ENCODE measurements at places on chromosomes 7 and 10.

GRCh38 chr10:6977398-6978186, 397.5 kb upstream of the PRKCQ start:
- H3K4me3 ChIP-seq = no peak overlapping the region
- no peaks in the 10 kb centered on the region for H3K27me3 ChIP-seq
- no peak overlapping the region for H3K27ac ChIP-seq
- DNase-seq = no peak
- no peaks in the 10 kb centered on the region for H3K4me1 ChIP-seq

DNA sequence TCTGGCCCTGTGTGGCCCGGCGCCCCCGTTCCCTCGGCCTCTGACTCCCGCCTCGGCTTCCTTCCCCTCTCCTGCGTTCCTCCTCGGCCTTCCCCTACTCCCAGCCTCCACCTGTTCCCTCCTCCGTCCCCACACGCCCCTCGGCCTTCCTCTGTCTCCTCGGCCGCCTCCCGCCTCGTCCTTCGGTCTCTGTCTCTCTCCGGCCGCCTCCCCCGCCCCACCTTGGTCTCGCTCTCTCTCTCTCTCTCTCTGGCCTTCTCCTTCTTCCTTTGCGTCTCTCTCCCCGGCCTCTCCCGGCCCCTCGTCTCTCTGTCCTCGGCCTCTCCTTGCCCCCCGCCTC, 588 bp downstream of the GET4 start:
- peaks cover 30% of the 10 kb centered on the region for H3K36me3 ChIP-seq
- H3K27ac ChIP-seq = peak overlapping the region; percentile 93
- H3K4me1 ChIP-seq = peaks cover 74% of the 10 kb centered on the region
- H3K27me3 ChIP-seq = no peaks in the 10 kb centered on the region
- no peak for DNase-seq

- DNase-seq = no peak
- no peaks in the 10 kb centered on the region for H3K36me3 ChIP-seq
- no peak overlapping the region for H3K27ac ChIP-seq
- no peaks in the 10 kb centered on the region for H3K4me1 ChIP-seq
These were observed 301.6 kb downstream of the SNX13 start for GRCh38 chr7:17638727-17639126.

DNA sequence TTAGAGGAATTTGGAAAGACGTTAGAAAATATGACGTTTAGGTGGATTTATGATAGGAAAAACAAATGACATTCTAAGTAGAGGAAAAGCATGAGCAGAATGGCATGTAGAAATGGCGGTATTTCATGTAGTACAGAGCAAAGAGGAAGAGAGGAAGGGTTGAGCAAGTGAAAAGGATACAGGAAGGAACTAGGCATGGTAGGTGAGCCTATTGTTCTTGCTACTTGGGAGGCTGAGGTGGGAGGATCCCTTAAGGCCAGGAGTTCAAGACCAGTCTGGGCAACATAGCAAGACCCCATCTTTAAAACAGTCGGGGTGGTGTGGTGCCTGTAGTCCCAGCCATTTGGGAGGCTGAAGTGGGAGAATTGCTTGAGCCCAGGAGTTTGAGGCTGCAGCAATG, 1.2 kb downstream of the GTPBP10 start:
- H3K4me3 ChIP-seq = peak overlapping the region; percentile 88
- H3K4me1 ChIP-seq = peaks cover 9% of the 10 kb centered on the region
- H3K27me3 ChIP-seq = no peaks in the 10 kb centered on the region
- no peak overlapping the region for H3K27ac ChIP-seq
- DNase-seq = no peak
- H3K36me3 ChIP-seq = no peaks in the 10 kb centered on the region

- H3K36me3 ChIP-seq = no peaks in the 10 kb centered on the region
- H3K4me3 ChIP-seq = no peak overlapping the region
- no peak for DNase-seq
- no peaks in the 10 kb centered on the region for H3K27me3 ChIP-seq
These were observed 108.0 kb downstream of the SND1 start for GRCh38 chr7:127759945-127760421.

GRCh38 chr7:9603291-9603690, 1169.9 kb downstream of the NXPH1 start:
- H3K36me3 ChIP-seq = no peaks in the 10 kb centered on the region
- H3K4me3 ChIP-seq = no peak overlapping the region
- no peaks in the 10 kb centered on the region for H3K4me1 ChIP-seq
- no peaks in the 10 kb centered on the region for H3K27me3 ChIP-seq
- no peak for DNase-seq
- H3K27ac ChIP-seq = no peak overlapping the region

DNA sequence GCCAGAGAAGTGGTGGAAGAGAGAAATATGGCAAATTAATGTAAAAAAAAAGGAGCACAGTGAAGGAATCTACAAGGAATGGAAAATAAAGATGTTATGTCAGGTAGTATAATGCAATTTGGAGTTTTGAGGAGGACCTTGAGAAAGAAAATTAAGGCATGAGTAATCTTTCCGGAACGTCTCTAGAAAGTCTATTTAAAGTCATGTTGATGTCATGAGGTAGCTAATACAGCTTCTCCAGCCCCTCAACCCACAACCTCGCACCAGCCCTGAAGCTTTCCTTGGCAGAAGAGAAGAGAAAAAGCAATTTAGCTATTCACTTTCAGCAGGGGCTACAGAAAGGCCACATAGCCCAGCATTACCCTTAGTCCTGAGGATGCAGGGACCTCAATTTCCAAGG, 22.5 kb downstream of the TRDMT1 start:
- no peaks in the 10 kb centered on the region for H3K36me3 ChIP-seq
- no peak overlapping the region for H3K4me3 ChIP-seq
- no peaks in the 10 kb centered on the region for H3K4me1 ChIP-seq
- no peak for DNase-seq
- H3K27ac ChIP-seq = no peak overlapping the region

GRCh38 chr10:84348447-84348846, 20.1 kb downstream of the CCSER2 start:
- H3K27ac ChIP-seq = no peak overlapping the region
- H3K4me1 ChIP-seq = no peaks in the 10 kb centered on the region
- H3K27me3 ChIP-seq = no peaks in the 10 kb centered on the region
- no peak for DNase-seq
- H3K4me3 ChIP-seq = no peak overlapping the region
- no peaks in the 10 kb centered on the region for H3K36me3 ChIP-seq

GRCh38 chr10:4283846-4284610, 499.0 kb upstream of the KLF6 start:
- H3K27ac ChIP-seq = peak overlapping the region; percentile 44
- no peak for DNase-seq
- no peaks in the 10 kb centered on the region for H3K27me3 ChIP-seq
- no peaks in the 10 kb centered on the region for H3K36me3 ChIP-seq

- H3K27ac ChIP-seq = no peak overlapping the region
- H3K36me3 ChIP-seq = no peaks in the 10 kb centered on the region
- H3K27me3 ChIP-seq = no peaks in the 10 kb centered on the region
- H3K4me1 ChIP-seq = no peaks in the 10 kb centered on the region
- no peak for DNase-seq
These were observed 17.0 kb downstream of the CDK14 start for GRCh38 chr7:90613088-90613498.

- H3K36me3 ChIP-seq = no peaks in the 10 kb centered on the region
- H3K4me1 ChIP-seq = no peaks in the 10 kb centered on the region
- no peak overlapping the region for H3K4me3 ChIP-seq
These were observed 66.5 kb downstream of the VPS50 start for GRCh38 chr7:93298671-93299070.

DNA sequence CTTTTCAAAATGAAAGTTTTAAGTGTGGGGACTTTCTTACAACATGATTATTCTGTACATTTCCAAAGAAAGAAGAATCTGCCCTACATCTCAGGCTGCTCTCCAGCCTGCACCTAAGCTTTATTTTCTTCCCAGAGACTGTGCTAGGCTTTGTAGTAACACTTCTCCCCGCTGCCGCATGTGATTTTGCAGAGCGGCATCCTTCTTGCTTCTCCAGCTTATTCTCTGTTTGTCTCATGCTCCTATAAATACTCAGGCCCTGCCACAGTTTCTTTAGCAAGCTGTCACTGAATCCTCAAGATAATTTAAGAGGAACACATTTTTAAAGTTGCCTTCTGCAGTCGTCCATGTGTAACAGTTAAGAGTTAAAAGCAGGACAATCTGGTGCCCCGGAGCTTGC, 53.5 kb downstream of the INSYN2A start:
- no peaks in the 10 kb centered on the region for H3K36me3 ChIP-seq
- no peak for DNase-seq
- H3K27me3 ChIP-seq = no peaks in the 10 kb centered on the region

DNA sequence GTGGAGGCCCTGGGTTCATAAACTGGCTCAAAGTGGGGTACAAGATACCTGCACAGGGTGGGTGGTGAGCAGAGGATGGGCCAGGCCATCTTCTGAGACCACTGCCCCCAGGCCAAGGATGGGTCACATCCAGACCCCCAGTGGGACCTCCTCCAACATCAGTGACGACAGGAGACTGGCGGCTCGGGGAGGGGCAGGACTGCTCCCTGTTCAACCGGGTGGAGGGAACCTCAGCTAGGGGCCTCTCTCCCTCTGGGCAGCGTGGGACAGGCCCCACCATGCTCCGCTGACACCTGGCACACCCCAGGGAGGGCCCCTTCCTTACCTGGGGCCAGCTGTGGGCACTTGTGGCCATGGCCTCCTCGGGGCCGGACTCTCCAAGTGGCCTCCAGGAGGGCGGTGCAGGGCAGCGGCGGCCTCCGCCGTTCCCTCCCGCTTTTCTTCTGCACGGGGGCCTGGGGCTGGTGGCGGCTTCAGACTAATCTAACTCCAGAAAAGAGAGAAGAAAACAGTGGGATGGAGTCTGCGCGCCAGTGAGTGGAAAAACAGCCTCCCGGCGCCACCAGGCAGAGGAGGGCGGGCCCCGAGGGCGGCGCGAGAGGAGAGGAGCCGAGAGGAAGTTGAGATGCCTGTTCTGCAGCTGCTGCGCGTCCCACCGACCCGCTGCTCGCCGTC, at the start of gene CALHM2:
Gene CALHM2, minus strand, starts transcription at position 540 of the 675 bp plus-strand sequence. CDS start 2,429 bp downstream, outside the sequence.
- H3K36me3 ChIP-seq = peaks cover 12% of the 10 kb centered on the region
- DNase-seq = no peak
- no peaks in the 10 kb centered on the region for H3K27me3 ChIP-seq
- peak within 1 kb of the TSS; percentile 93 for H3K27ac ChIP-seq

GRCh38 chr7:43648473-43649406, 65.8 kb downstream of the STK17A start:
- H3K27me3 ChIP-seq = no peaks in the 10 kb centered on the region
- H3K36me3 ChIP-seq = no peaks in the 10 kb centered on the region
- H3K27ac ChIP-seq = peak overlapping the region; percentile 95
- peak overlapping the region; percentile 40 for H3K4me3 ChIP-seq
- peaks cover 84% of the 10 kb centered on the region for H3K4me1 ChIP-seq
- DNase-seq = peak; percentile 32

- peaks cover 7% of the 10 kb centered on the region for H3K4me1 ChIP-seq
- H3K36me3 ChIP-seq = no peaks in the 10 kb centered on the region
- DNase-seq = no peak
- no peak overlapping the region for H3K4me3 ChIP-seq
- H3K27me3 ChIP-seq = no peaks in the 10 kb centered on the region
These were observed 171.2 kb downstream of the REEP3 start for GRCh38 chr10:63692220-63692896.

DNA sequence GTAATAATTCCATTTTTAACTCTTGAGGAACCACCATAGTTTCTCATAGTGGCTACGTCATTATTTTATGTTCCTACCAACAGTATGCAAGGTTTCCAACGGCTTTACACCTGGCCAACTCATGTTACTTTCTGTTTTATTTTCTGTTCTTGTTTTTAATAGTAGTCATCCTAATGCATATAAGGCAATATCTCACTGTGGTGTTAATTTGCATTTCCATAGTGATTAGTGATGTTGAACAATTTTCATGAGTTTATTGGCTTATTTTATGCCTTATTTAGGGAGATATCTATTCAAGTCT, 465.5 kb upstream of the KLF6 start:
- H3K36me3 ChIP-seq = no peaks in the 10 kb centered on the region
- no peak for DNase-seq
- no peak overlapping the region for H3K27ac ChIP-seq
- H3K4me1 ChIP-seq = peaks cover 3% of the 10 kb centered on the region
- H3K4me3 ChIP-seq = no peak overlapping the region
- H3K27me3 ChIP-seq = no peaks in the 10 kb centered on the region

- H3K4me3 ChIP-seq = no peak overlapping the region
- H3K27me3 ChIP-seq = no peaks in the 10 kb centered on the region
- no peak overlapping the region for H3K27ac ChIP-seq
- no peaks in the 10 kb centered on the region for H3K4me1 ChIP-seq
- no peaks in the 10 kb centered on the region for H3K36me3 ChIP-seq
These were observed 431.2 kb downstream of the RPS24 start for GRCh38 chr10:78464856-78465267.

GRCh38 chr7:103094102-103094501, 19.2 kb downstream of the ARMC10 start:
- no peak for DNase-seq
- no peak overlapping the region for H3K4me3 ChIP-seq
- H3K27ac ChIP-seq = no peak overlapping the region

GRCh38 chr7:143363016-143363937, 764 bp upstream of the FAM131B start:
- peak overlapping the region; percentile 69 for H3K4me3 ChIP-seq
- no peak for DNase-seq
- H3K27me3 ChIP-seq = peaks cover 11% of the 10 kb centered on the region
- no peaks in the 10 kb centered on the region for H3K36me3 ChIP-seq
- H3K4me1 ChIP-seq = peaks cover 8% of the 10 kb centered on the region

DNA sequence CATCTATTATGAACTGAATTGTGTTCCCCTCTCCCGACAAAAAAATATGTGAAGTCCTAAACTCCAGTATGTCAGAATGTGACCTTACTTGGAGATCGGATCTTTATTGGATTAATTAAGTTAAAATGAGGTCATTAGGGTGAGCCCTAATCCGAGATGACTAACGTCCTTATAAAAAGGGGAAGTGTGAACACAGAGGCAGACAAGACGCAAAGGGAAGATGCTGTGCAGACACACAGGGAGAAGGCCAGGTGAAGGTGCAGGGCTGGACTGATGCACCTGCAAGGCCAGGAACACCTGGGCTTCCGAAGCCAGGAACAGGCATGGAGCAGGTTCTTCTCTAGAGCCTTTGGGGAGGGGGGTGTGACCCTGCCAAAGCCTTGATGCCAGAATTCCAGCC, 187.8 kb downstream of the PARD3 start:
- no peaks in the 10 kb centered on the region for H3K36me3 ChIP-seq
- H3K4me1 ChIP-seq = peaks cover 25% of the 10 kb centered on the region
- no peak overlapping the region for H3K27ac ChIP-seq

- peaks cover 44% of the 10 kb centered on the region for H3K27me3 ChIP-seq
- no peak overlapping the region for H3K4me3 ChIP-seq
- no peak for DNase-seq
These were observed 7.2 kb downstream of the DLX6 start for GRCh38 chr7:97012365-97013133.

GRCh38 chr7:138122162-138122561, 45.9 kb downstream of the AKR1D1 start:
- H3K4me1 ChIP-seq = no peaks in the 10 kb centered on the region
- no peak for DNase-seq
- H3K27me3 ChIP-seq = no peaks in the 10 kb centered on the region
- H3K4me3 ChIP-seq = no peak overlapping the region

DNA sequence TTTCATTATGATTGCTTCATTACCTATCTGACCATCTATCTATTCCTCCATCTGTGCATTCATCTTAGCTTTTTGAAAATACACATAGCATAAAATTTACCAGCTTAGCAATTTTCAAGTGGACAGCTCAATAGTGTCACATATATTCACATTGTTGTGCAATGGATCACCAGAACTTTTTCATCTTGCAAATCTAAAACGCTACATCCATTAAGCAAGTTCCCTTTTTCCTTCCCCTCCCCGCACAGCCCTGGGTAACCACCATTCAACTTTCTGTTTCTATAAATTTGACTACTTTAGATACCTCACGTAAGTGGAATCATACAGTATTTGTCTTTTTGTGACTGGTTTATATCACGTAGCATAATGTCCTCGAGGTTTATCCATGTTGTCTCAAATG, 78.0 kb upstream of the ADRB1 start:
- H3K27ac ChIP-seq = no peak overlapping the region
- no peaks in the 10 kb centered on the region for H3K36me3 ChIP-seq
- H3K4me1 ChIP-seq = peaks cover 5% of the 10 kb centered on the region
- no peak overlapping the region for H3K4me3 ChIP-seq
- peaks cover 13% of the 10 kb centered on the region for H3K27me3 ChIP-seq
